ENCODE measurements at places on chromosomes 1 and 21. TPM values are rescaled to one million over a fixed set of nuclear protein-coding genes. Genes with fewer than 3 reads are reported as not detected.
A peak's percentile ranks its signal among the peaks of the same experiment; 100 is the strongest.

GRCh38 chr1:215079456-215079855, 3.1 kb upstream of the KCNK2 start:
- no peak overlapping the region for H3K27ac ChIP-seq
- no peaks in the 10 kb centered on the region for H3K4me1 ChIP-seq
- no peaks in the 10 kb centered on the region for H3K27me3 ChIP-seq
- no peaks in the 10 kb centered on the region for H3K36me3 ChIP-seq
- DNase-seq, result no peak

The PGBD2 gene
- 17.3 TPM for total RNA-seq

The DCDC2B gene
- total RNA-seq, result not detected

DNA sequence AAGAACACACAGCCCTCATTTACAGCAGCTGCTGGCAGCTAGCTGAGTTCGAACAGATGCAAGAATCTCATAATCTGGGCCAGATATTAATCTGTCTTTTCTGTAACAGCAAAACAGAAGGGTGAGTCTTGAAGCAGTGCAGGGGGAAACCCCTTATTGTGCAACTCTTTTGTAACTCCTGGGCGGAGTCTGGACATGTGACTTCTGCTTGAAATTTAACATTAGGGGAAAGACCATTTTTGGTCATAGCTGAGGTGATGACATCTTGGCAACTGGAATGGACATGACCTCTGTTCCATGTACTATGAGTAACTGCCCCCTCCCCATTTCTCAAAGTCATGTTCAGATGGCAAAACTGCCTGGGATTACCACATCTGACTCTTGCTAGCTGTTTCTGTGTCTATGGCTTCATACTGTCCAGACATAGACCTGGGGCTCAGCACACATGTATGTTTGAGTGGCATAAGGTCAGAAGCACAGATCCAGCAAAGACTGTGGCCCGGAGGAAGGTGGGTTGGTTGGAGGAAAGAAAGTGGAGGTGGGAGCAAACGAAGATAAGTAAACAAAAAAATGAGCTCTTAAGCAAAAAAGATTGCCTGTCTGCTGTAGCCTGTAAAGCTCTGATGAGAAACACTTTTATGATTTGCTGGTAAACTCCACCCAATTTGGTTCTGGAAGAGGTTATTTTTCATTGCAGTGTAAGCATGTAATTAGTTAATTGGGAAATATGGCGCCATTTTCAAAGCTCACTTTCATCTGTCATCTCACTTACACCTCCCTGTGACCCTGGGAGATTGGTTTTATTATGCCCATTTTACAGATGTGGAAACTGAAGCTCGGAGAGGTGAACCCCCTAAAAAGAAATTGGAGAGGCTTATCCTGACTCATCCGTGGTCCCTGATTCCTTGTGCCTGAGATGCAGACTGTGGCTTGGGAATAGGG, 26.1 kb downstream of the ETS2 start:
- H3K4me3 ChIP-seq, result no peak overlapping the region
- no peaks in the 10 kb centered on the region for H3K36me3 ChIP-seq
- H3K4me1 ChIP-seq, result peaks cover 12% of the 10 kb centered on the region
- H3K27me3 ChIP-seq, result no peaks in the 10 kb centered on the region

- H3K4me3 ChIP-seq, result no peak overlapping the region
- no peaks in the 10 kb centered on the region for H3K27me3 ChIP-seq
- no peaks in the 10 kb centered on the region for H3K36me3 ChIP-seq
Measured at GRCh38 chr1:240582953-240583352, 29.0 kb downstream of the GREM2 start.

The SH3D21 gene
- 20.6 TPM for total RNA-seq

- no peak for DNase-seq
- H3K27ac ChIP-seq, result no peak overlapping the region
- no peaks in the 10 kb centered on the region for H3K36me3 ChIP-seq
- H3K27me3 ChIP-seq, result no peaks in the 10 kb centered on the region
- H3K4me3 ChIP-seq, result no peak overlapping the region
- H3K4me1 ChIP-seq, result peaks cover 8% of the 10 kb centered on the region
Measured at GRCh38 chr1:100440075-100440809, 87.9 kb downstream of the CDC14A start.

DNA sequence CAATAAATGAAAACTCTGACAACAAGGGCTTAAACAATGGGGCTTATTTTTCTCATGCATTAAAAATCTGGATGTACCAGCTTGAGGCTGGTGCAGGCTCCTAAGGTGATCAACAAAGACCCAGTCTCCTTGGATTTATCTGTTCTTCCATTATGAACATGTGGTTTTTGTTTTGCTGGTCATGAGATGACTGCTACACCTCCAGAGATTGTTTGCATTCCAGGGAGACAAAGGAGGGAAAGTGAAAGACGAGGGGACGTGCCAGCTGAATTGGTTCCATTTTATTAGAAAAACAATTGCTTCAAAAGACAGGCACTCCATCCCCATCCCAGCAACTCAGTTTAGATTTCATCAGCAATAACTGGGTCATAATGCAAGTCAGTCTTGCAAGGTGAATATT, 90.9 kb upstream of the KCNK1 start:
- no peaks in the 10 kb centered on the region for H3K27me3 ChIP-seq
- H3K36me3 ChIP-seq, result no peaks in the 10 kb centered on the region
- H3K4me3 ChIP-seq, result no peak overlapping the region
- no peak overlapping the region for H3K27ac ChIP-seq

GRCh38 chr1:214199585-214199984, 81.4 kb upstream of the SMYD2 start:
- no peaks in the 10 kb centered on the region for H3K27me3 ChIP-seq
- H3K4me3 ChIP-seq, result no peak overlapping the region
- no peaks in the 10 kb centered on the region for H3K4me1 ChIP-seq
- DNase-seq, result no peak

The SH3BGR gene
- total RNA-seq, result 4.6 TPM

The ZYG11A gene
- total RNA-seq, result 4.0 TPM

The RAB3B gene
- not detected for total RNA-seq

DNA sequence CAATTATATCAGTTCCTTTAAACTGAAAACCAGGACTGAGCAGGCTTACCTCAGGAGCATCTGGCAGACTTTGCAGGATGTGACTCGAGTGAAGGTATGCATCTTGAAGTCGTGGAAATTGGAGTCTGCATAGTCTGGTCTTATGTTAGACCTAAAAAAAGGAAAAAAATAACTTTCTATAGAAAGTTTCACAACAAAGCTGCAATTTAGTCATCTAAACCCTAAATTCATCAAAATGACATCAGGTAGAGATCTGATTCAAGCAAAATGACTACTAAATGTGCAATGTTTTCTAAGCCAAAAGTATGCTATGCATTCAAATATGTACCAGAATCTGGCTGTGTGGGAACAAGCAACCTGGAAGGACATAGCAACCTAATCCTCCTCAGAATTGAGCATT, 260.1 kb downstream of the VAV3 start:
- H3K27me3 ChIP-seq, result no peaks in the 10 kb centered on the region
- H3K27ac ChIP-seq, result no peak overlapping the region
- no peaks in the 10 kb centered on the region for H3K36me3 ChIP-seq
- H3K4me3 ChIP-seq, result no peak overlapping the region
- no peak for DNase-seq

The MARCKSL1 gene
- 97.3 TPM for total RNA-seq

The C4BPB gene
- total RNA-seq, result not detected

- no peak for DNase-seq
- H3K36me3 ChIP-seq, result no peaks in the 10 kb centered on the region
- no peak overlapping the region for H3K4me3 ChIP-seq
- no peak overlapping the region for H3K27ac ChIP-seq
Measured at GRCh38 chr1:195618287-195618686, 990.0 kb downstream of the KCNT2 start.

- H3K36me3 ChIP-seq, result no peaks in the 10 kb centered on the region
- H3K4me3 ChIP-seq, result no peak overlapping the region
- H3K4me1 ChIP-seq, result no peaks in the 10 kb centered on the region
- DNase-seq, result no peak
- H3K27me3 ChIP-seq, result no peaks in the 10 kb centered on the region
Measured at GRCh38 chr1:147924813-147925212, 3.4 kb upstream of the GPR89B start.

DNA sequence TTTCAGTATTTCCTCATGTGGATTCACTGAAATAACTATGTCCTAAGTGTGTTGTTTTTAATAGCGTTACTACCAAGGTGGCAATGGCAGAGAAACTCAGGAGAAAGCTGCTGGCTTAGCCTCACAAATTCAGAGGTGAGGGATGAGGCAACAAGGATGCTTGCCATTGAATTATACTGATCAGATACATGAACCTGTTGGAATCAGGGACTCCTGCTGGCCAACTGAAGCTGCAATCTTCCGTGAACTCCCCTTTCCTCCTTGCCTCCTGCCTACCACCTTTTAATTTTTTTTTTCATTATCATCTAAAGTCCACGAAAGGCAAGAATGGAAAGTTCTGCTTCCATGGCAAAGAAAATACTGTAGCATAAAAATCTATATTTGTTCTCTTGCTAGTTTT, 254.7 kb downstream of the NFIA start:
- no peaks in the 10 kb centered on the region for H3K27me3 ChIP-seq
- peak overlapping the region; percentile 58 for H3K27ac ChIP-seq
- peaks cover 39% of the 10 kb centered on the region for H3K4me1 ChIP-seq
- H3K4me3 ChIP-seq, result no peak overlapping the region

DNA sequence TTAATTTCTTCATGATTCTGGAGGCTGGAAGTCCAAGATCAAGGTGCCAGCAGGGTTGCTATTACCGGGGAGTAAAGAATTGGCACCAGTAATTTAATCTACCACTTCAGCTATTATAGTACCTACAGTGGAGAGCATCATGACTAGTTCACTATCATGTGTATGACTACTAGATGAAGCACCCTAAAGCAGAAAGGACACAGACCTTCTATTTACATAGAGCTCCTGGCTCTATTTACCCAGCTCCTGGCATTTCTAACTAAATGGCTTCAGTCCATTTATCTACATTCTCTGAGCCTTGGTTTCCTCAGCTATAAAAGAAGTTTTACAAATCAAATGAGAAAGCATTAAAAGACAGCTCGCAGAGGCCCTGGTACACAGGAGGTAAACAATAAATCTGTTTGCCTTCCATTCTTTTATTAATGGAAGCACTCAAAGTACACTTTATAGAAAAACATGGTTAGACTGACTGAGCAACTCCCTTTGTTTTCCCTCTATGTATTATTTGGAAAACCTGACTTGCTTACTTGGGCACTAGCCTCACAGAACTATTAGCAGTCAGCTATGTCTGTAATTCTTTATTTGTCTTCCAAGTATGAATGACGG, 203.0 kb downstream of the SLC35F3 start:
- no peak for DNase-seq
- no peaks in the 10 kb centered on the region for H3K27me3 ChIP-seq
- H3K27ac ChIP-seq, result no peak overlapping the region
- no peak overlapping the region for H3K4me3 ChIP-seq
- no peaks in the 10 kb centered on the region for H3K4me1 ChIP-seq

DNA sequence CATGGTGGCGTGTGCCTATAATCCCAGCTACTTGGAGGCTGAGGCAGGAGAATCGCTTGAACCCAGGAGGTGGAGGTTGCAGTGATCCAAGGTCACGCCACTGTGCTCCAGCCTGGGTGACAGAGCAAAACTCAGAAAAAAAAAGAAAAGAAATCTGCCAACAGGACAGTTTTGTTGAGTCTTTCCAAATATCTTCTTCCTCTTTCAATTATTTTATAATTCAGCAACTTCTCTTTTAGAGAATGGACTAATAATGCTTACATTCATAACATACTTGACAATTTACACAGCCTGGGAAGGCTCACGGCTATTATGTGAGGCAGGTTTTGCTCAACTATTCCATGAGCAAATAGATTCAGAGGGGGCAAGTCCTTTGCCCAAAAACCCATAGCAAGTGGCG, 18.1 kb downstream of the CNR2 start:
- H3K27ac ChIP-seq, result no peak overlapping the region
- H3K4me3 ChIP-seq, result no peak overlapping the region
- H3K36me3 ChIP-seq, result no peaks in the 10 kb centered on the region
- no peak for DNase-seq
- H3K27me3 ChIP-seq, result no peaks in the 10 kb centered on the region

- H3K36me3 ChIP-seq, result no peaks in the 10 kb centered on the region
- H3K27ac ChIP-seq, result peak overlapping the region; percentile 78
- no peaks in the 10 kb centered on the region for H3K27me3 ChIP-seq
- DNase-seq, result no peak
- peak overlapping the region; percentile 26 for H3K4me3 ChIP-seq
Measured at GRCh38 chr1:2232255-2232915, 4.3 kb downstream of the SKI start.

The KCNK2 gene
- 22.3 TPM for total RNA-seq

DNA sequence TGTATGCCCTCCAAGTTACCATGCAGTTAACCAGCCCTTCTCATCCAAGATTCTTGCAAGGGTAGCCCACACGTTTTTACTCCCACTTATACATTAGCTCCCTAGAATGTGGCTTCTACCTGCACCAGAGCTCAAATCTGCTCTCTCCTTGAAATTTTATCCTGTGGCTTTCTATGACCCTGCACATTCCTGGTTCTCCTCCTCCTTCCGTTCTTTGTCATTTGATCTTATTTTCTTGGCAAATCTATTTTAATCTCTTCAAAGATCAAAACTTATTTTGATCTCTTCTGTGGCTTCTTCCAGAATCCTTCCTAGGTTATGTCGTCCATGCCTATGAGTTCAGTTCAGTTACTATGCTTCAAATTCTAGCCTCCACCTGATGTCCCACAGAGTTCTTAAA, 115.6 kb upstream of the GUCA2B start:
- H3K4me3 ChIP-seq, result no peak overlapping the region
- H3K36me3 ChIP-seq, result no peaks in the 10 kb centered on the region
- no peaks in the 10 kb centered on the region for H3K27me3 ChIP-seq
- H3K4me1 ChIP-seq, result peaks cover 8% of the 10 kb centered on the region

The APOBEC4 gene
- total RNA-seq, result not detected

The SAMD11 gene
- total RNA-seq, result 11.2 TPM

GRCh38 chr1:204413170-204413535, 1.5 kb upstream of the PPP1R15B start:
- H3K27me3 ChIP-seq, result no peaks in the 10 kb centered on the region
- no peak overlapping the region for H3K4me3 ChIP-seq
- peaks cover 24% of the 10 kb centered on the region for H3K4me1 ChIP-seq
- DNase-seq, result no peak
- H3K27ac ChIP-seq, result no peak overlapping the region

DNA sequence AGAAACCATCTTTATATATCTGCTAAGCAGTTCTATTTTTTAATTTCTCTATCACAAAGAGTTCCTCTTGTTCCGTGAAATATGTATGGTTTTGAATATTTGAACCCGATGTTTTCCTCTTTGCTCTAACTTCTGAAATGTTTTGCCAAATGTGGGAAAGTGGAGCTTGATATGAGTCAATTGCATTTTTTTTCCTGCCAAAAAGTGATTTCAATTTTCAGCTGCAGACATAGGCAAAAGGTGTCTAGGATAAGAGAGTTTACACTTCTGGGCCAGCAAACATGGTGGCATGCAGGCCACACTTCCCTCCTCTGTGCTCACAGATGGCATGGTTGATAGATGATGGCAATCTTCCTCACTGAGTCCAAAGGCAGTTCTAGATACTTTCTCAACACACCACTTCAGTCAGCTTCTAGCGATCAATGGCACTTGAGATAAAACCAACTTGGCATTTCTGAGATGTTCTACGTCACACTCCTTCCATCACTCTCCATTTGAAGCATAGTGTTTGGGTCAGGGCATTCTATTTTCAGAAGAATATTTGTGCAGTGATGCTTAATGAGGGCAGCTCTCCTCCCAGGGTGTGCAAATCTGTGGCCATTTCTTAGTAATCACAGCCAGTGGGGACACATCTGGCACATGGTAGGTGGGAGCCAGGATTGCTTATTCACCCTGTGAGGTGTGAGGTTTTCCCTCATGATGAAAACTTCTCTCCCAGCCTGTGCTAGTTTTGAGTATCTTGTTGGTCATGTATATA, 54.4 kb upstream of the SCAF4 start:
- H3K4me3 ChIP-seq, result no peak overlapping the region
- DNase-seq, result peak; percentile 22
- no peaks in the 10 kb centered on the region for H3K27me3 ChIP-seq
- no peaks in the 10 kb centered on the region for H3K36me3 ChIP-seq
- peaks cover 11% of the 10 kb centered on the region for H3K4me1 ChIP-seq

Data from thyroid gland (tissue), 4 donors.